ENCODE measurements at places on chromosomes 12 and 14.

GRCh38 chr14:90109858-90110257, 48.1 kb downstream of the KCNK13 start:
- no peak for DNase-seq

DNA sequence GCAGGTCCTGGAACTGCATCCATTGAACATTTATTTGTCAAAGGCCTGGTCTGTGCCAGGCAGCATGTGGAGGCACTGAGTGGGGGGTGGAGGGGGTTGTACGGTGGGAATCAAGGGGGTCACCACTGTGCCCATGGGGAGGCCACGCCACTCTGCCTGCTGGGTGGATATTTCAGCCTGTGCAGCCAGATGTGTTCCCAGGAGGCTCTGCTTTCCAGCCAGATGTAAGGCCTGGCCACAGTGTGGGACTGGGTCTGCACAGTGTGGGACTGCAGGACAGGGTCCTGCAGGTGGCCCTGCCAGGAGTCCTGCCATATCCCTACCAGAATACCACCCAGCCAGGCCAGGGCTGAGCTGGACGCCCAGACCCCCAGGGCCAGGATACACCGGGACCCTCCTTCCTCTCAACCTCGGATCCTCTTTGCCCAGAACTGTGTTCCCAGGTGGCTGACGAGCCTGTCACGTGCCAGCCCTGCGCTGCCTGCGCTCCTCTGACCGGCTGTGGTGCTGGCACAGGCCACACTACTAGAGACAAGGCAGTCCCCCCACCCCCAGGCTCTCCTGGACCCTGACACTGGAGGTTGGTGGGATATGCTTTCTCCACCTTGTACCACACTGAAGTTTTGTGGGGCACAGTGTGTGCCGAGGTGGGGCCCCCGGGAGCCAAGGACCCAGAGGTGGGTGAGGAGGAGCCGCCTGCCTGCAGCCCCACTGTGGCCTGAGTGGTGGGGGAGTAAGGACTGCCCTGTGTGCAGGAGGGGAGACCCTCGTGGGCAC, 17.5 kb downstream of the XRCC3 start:
- DNase-seq = no peak

- DNase-seq = no peak
These were observed 86.0 kb downstream of the SLCO1A2 start for GRCh38 chr12:21248679-21249078.

GRCh38 chr12:68699486-68699885, 12.7 kb downstream of the NUP107 start:
- no peak for DNase-seq

GRCh38 chr12:107684990-107685359, 624 bp upstream of the PWP1 start:
- DNase-seq = no peak

GRCh38 chr12:51192284-51192671, 19.3 kb upstream of the TFCP2 start:
- no peak for DNase-seq

GRCh38 chr12:124603831-124604251, 36.4 kb upstream of the NCOR2 start:
- DNase-seq = no peak

DNA sequence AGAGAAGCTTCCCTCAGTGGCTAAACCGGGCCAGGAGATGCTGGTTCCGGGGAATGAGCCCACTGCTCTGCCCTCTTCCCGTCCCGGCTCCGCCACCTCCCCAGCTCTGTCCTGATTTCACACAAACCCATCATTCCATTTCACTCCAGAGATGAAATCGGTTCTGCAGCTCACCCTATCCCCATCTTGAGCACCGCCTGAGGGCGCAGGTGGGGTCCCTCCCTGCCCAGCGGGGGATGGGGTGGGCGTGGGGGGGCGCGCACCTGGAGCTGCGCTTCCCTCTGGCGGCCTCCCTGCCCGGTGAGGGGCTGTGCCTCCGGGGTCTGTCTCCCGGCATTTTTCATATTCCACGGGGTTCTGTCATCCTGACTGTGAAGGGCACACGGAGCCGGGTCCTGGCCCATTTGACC, 44.7 kb downstream of the NOC4L start:
- no peak for DNase-seq

DNA sequence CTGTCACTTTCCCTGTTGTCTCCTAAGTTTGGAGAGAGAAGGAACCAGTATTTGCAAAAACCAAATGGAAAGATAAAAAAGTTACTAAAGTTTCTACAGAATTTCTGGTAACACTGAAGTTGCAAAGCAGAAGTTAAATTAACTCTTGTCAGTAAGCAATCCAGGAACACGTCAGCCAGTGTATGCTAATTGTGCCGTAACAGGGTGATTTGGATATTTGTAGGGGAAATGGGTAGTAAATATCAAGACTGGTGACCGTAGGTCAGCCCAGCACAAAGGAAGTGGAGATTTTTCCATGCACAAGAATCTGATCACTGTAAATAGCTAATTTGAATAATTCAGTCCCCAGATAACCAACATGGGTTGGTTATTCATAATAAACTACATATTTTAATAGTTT, 2.3 kb downstream of the CDKN1B start:
- DNase-seq = no peak

- DNase-seq = no peak
These were observed 19.2 kb upstream of the CYP46A1 start for GRCh38 chr14:99664937-99665273.

- DNase-seq = peak; percentile 32
These were observed 7.0 kb downstream of the MLF2 start for GRCh38 chr12:6745741-6746525.

DNA sequence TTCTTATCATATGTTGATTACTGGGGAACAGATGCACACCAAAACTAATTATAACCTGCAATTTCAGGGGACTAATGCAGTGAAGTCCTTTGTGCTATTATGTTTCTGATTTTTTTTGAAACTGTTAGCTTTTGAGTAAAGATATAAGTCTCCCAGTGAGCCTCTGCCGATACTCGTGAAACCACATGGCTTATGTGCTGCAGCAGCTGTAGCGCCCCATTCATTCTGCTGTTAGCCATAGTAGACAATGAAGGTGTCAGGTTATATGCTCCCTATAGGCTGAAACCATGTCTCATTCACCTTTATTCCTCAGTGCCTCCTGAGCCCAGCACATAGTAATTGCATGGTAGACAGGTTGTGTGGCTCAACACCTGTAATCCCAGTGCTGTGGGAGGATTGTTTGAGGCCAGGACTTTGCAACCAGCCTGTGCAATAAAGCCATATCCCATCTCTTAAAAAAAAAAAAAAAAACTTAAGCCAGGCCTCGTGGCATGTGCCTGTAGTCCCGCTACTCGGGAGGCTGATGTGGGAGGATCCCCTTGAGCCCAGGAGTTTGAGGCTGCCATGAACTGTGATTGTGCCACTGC, 25.0 kb downstream of the GOLGA5 start:
- no peak for DNase-seq

DNA sequence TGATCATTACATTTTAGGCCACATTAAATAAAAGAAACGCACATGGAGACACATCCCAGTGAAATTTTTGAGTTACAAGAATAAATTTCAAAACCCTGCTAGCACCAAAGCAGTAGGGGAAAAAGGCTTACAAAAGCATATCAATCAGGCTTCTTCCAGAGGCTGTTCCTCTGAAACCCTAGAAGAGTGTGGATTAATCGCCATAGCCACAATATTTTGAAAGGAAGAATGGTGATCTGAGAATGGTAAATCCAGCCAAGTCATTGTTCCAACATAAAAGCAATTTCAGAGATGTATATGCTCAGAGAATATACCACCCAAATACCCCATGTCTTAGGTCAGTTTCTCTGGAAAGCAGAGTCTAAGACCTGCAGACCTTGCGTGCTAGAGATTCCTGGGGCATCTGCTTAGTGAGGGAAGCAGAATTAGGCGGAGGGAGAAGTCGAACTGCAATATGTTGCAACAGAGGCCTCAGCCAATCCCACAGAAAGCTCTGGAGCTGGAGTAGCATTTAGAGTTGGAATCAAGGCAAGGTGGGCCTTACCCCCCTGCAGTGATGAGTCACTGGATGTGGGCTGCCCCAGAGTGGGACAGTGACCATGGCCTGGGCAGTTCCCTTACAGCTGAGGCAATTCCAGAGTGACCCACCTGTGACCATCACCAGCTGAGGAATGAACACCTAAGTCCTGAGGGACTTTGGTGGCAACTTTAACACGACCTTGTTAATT, 125.2 kb downstream of the NTF3 start:
- no peak for DNase-seq

GRCh38 chr14:22579236-22579635, 9.8 kb downstream of the DAD1 start:
- no peak for DNase-seq

GRCh38 chr12:11822081-11822834, 172.8 kb downstream of the ETV6 start:
- no peak for DNase-seq

DNA sequence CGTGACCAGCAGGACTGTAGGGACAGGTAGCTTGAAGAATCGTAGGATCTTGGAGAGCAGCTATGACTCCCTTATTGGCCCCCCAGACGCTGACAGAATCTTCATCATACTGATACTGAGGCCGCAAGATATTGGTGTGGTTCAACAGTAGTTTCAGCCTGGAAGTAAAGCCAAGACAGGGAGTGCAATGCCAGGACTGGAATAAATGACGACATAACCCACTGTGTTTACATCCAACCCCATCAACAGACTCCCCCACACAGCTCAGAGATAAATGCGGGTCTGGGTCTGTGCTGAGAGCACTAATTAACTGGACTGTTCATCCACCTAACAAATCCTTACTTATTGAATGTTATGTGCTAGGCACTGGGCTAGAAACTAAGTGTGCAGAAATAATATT, 16.6 kb downstream of the NOXRED1 start:
- no peak for DNase-seq

DNA sequence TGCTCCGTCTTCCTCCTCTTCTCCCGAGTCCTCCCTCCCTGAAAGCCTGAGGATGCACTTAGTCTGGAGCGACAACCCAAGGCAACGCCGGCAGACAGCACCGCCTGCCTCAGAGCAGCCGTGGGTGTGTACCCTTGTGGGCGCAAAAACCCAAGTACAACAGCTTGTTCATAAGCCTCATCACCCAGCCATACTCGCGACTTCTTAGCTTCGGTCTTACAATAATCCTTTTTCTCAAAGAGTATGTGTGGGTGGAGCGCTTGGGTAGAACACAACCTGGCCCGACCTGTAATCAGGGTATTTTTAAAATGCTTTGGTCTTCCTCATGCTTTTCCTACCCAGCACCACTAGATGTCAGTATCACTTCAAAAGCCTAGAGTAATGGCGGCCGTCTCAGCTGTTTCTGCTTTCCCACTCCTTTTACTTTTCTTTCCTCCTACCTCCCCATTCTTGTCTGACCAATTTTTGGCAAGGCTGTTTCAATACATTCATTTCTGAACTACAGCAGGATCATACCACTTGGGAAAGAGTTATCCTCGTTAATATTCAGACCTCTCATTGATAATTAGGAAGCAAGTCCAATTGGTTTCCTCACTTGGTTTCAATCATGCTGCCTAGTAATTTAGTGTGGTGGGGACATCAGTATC, 198.9 kb downstream of the EPS8 start:
- DNase-seq = peak; percentile 25

GRCh38 chr12:118033323-118033722, 16.8 kb downstream of the RFC5 start:
- DNase-seq = no peak

GRCh38 chr12:70744178-70744577, 106.9 kb upstream of the PTPRB start:
- no peak for DNase-seq

- DNase-seq = no peak
These were observed 8.1 kb downstream of the OAS3 start for GRCh38 chr12:112946236-112947000.

GRCh38 chr12:62128175-62128975, 131.8 kb upstream of the USP15 start:
- DNase-seq = no peak

DNA sequence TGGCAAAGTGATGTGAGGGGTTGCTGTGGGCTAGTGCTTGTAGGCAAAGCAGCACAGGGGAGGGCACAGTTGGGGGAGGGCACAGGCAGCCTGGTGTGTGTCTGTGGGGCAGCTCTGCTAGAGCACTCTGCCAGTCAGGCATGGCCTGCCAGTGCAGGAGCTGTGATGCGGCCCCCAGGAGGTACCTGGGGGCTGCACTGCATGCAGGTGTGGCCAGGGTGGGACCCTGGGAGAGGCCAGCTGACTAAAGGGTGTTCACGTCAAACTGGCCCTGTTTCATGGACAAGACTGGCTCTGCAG, 54.1 kb downstream of the FRS2 start:
- no peak for DNase-seq

DNA sequence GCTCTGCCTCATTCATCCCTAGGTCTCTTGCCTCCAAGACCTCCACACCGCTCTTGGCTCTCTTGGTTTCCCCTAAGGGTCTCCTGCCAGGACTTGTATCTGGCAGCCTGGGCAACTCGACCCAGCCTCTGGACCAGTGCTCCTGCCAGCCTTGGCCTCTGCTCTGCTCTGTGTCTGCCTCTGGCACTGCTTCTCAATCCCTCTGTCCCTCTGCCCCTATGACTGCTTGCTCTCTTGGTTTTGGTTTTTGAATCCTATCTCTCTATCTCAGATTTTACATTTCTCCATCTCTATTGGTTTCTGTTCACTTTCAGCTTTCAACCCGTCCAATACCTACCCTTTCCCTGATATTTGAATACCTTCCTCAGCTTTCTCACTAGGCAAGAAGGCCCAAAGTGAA, 6.3 kb downstream of the ITGA5 start:
- DNase-seq = no peak

DNA sequence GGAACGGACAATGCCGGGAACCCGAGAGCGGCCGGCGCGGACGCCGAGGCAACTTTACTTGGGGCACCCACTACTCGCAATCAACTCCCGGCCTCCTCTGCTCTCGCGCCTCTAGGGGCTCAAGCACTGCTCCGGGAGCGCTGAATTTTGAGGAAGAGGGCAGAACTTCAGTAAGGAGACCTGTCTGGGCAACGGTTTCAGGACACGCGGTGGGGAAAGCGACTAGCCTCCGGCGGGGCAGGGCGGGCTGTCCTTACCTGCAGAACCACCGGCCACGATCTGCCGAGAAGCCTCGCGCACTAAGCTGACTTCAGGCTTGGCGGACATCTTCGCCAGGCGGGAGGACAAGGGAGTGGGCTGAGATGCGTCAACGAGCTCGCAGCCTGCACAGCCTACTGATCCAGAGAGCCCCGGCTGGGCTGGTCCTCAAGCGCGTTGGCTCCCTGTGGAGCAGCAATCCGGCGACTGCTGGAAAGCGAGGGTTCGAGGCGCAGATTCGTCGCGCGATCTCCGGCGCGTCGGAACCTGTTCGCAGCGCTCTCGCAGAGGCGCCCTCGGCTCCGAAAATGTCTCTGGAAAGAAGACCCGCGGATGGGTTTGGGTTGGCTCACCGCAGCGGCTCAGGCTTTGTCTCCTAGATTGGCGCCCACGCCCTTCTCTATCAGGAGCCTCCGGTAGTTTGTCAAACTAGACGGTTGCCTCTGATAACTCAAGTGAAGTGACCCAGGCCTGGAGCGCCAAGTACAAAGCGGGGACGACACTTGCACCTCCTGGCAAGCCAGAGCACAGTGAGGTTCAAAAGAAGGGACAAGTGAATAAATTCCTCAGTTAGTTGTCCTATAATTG, at the start of gene SLC25A21:
TSS of gene SLC25A21 (minus strand) at position 583 of the 846 bp plus-strand sequence.
- no peak for DNase-seq

- DNase-seq = no peak
These were observed 26.9 kb downstream of the NRXN3 start for GRCh38 chr14:78197051-78197450.

Data from T-cell (primary cell).